ENCODE measurements at places on chromosomes 5 and 9. TPM values are rescaled to one million over a fixed set of nuclear protein-coding genes. Genes with fewer than 3 reads are reported as not detected.

UCK1 gene
- total RNA-seq = 125 TPM

TAF11L10 gene
- total RNA-seq = not detected

DNA sequence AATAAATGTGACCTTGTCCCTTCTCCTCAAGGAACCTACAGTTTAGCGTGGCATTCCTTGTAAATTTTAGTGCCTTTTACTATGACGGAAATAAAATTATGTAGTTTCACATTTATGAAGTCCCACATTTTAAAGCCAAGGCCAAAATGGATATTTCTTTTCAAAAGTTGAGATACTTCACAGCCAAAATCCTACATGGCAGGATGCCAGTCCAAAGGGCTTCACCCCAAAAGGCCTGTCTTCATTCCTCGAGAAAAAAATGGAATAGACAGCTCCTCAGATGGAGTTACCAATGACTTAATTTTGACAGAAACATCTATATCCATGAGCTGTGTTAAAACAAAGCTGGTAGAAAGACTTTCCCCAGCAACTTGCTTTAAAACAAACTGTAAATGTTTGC lies 211.2 kb downstream of the GLIS3 start:
- no peak for ATAC-seq

DNA sequence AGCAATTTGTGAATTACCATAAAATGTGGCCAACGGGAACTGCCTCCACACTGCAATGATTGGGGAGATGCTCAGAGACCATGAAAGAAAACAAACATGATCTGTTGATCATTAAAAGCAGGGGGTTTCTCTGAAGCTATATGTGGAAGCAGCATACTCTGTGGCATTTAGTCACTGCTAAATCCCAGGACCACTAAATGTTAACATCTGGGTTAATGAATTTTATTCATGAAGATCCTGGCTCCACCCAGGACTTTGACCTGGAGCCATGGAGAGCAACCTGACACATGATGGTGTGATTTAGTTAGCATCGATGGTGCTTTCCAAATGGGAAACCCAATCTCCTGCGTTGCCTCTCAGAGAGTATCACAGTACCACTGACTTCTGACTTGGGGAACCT lies 497.8 kb downstream of the AGTPBP1 start:
- ATAC-seq = no peak

- no peak for ATAC-seq
These were observed 162.8 kb downstream of the PIK3R1 start for GRCh38 chr5:68378204-68378820.

All from gastroesophageal sphincter (tissue), 4 donors.